NCI-H2029 treated with DMSO at 0.1 percent for 48 hours (cell line): ENCODE measurements at places on chromosomes 4 and X.

DNA sequence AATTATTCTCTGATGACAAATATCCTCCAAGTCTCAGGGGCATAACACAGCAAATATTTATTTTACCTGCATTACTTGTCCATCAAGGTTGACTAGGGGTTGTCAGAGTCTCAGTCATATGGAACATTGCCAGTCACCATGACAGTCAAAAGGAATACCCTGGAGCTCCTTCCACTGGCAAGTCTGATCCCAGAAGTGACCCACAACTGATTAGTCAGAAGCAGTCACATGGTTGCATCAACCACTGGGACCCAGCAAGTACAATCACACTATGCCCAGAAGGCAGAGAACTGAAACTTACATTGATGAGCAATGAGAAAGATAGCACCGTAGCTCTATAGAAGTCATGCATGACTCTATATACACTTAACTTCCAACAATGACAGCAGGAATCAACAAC is 41.9 kb upstream of the SOD3 start:
- no peak for DNase-seq

- DNase-seq: no peak
Measured at GRCh38 chr4:4861390-4862018, 2.0 kb downstream of the MSX1 start.

GRCh38 chrX:56564164-56564885 is 898 bp downstream of the UBQLN2 start:
- DNase-seq: no peak

GRCh38 chr4:155666344-155667221 is at the start of gene GUCY1A1:
GUCY1A1 (plus strand) TSS chr4:155666848; CDS start chr4:155696868, 30,020 bp downstream.
- no peak for DNase-seq

- DNase-seq: no peak
Measured at GRCh38 chr4:182240161-182241130, 2.8 kb upstream of the TENM3 start.

- no peak for DNase-seq
Measured at GRCh38 chrX:45479835-45480422, 279.3 kb upstream of the DIPK2B start.

DNA sequence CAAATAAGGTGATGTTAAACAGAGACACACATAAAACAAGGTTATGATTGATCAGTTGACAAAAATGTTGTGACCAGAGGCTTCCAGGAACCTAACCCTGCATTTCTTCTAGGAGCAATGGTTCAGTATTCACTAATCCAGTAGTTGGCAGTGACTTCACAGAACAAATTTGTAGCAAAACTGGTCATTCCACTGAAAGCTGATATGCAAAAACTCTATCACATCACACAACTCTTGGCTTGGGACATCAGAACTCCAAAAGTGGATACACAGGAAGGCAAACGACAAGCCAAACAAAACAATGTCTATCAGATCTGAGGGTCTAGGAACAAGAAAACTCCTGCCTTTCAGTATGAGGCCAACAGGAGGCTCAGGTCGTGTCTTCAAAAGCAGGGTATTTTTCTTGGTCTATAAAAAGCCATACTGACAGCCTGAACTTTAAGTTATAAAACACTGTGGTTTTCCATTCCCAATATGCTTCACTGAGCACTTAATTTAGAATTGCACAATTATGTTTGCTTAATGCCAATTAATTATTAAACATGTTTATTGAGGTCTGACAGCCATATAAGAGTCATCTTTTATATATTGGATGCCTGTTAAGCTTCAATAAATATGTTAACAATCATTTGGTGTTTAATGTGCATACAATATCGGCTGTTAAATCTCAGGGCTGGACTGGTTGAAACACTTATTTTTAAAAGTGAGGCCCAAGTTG is 45.6 kb downstream of the SOD3 start:
- no peak for DNase-seq

GRCh38 chr4:55396308-55397125 is 760 bp downstream of the TMEM165 start:
- no peak for DNase-seq

GRCh38 chr4:108804648-108805273 is 41.9 kb upstream of the ETNPPL start:
- no peak for DNase-seq

DNA sequence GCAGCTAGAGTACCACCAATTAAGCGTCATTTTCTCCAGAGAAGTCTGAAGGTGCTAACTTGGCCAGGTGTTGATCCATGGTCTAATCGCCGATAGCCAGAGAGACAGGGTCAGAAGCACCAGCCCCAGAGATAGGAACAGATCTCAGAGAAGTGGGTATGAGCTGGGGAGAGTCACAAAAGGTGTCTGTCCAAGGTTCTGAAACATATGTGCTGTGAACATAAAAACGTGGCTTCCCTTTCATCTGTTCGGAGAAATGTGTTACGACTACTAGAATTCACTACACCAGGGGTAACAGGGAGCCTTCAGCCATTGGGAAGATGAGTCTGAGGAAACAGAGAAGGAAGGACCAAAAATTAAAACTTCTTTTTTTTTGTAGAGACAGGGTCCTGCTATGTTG is 91.3 kb downstream of the FBXL5 start:
- no peak for DNase-seq

GRCh38 chr4:4332529-4332928 is 42.5 kb downstream of the ZBTB49 start:
- no peak for DNase-seq

- DNase-seq: no peak
Measured at GRCh38 chrX:112832481-112833095, 8.0 kb downstream of the AMOT start.
